Chondrocyte (in vitro differentiated cells): ENCODE measurements at places on chromosomes 4 and X. TPM values are rescaled to one million over a fixed set of nuclear protein-coding genes. Genes with fewer than 3 reads are reported as not detected.

- H3K27ac ChIP-seq: no peak overlapping the region
- peaks cover 3% of the 10 kb centered on the region for H3K4me1 ChIP-seq
- peaks cover 10% of the 10 kb centered on the region for H3K36me3 ChIP-seq
These were observed 167.5 kb downstream of the CDS1 start for GRCh38 chr4:84750260-84750959.

- H3K4me1 ChIP-seq: no peaks in the 10 kb centered on the region
- no peak overlapping the region for H3K4me3 ChIP-seq
- peaks cover 2% of the 10 kb centered on the region for H3K27me3 ChIP-seq
- no peak overlapping the region for H3K27ac ChIP-seq
- no peak for DNase-seq
These were observed 55.3 kb downstream of the EGF start for GRCh38 chr4:109967798-109968520.

GRCh38 chr4:159368320-159368719 lies 265.4 kb downstream of the RAPGEF2 start:
- H3K36me3 ChIP-seq: no peaks in the 10 kb centered on the region
- no peaks in the 10 kb centered on the region for H3K27me3 ChIP-seq
- H3K4me3 ChIP-seq: no peak overlapping the region
- no peak for DNase-seq
- H3K27ac ChIP-seq: no peak overlapping the region
- peaks cover 21% of the 10 kb centered on the region for H3K4me1 ChIP-seq

- H3K4me1 ChIP-seq: no peaks in the 10 kb centered on the region
- H3K27me3 ChIP-seq: no peaks in the 10 kb centered on the region
- H3K27ac ChIP-seq: no peak overlapping the region
- no peaks in the 10 kb centered on the region for H3K36me3 ChIP-seq
These were observed 83.1 kb downstream of the GRIA3 start for GRCh38 chrX:123267220-123267619.

GRCh38 chrX:9913146-9913433 lies 54.1 kb upstream of the CLDN34 start:
- peaks cover 26% of the 10 kb centered on the region for H3K4me1 ChIP-seq
- no peaks in the 10 kb centered on the region for H3K27me3 ChIP-seq
- DNase-seq: no peak
- no peak overlapping the region for H3K27ac ChIP-seq

DNA sequence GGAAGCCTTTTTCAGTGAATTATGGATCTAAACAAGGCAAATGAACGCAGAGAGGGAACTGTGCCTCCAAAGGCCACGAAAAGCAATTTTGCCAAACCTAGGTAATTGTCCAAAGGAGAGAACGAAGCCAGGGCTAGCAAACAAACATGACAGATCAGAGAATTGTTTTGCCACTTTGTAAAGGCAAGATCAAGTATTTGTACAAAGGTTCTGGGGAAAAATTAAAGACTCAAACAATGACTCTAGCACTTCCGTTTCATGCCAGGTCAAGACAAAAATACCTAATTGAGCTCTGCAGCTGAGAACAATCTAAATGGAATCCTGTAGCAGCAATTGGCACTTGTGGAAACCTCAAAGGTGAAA lies 8.5 kb downstream of the RBM47 start:
- H3K27ac ChIP-seq: no peak overlapping the region
- H3K27me3 ChIP-seq: peaks cover 4% of the 10 kb centered on the region
- no peaks in the 10 kb centered on the region for H3K36me3 ChIP-seq

DNA sequence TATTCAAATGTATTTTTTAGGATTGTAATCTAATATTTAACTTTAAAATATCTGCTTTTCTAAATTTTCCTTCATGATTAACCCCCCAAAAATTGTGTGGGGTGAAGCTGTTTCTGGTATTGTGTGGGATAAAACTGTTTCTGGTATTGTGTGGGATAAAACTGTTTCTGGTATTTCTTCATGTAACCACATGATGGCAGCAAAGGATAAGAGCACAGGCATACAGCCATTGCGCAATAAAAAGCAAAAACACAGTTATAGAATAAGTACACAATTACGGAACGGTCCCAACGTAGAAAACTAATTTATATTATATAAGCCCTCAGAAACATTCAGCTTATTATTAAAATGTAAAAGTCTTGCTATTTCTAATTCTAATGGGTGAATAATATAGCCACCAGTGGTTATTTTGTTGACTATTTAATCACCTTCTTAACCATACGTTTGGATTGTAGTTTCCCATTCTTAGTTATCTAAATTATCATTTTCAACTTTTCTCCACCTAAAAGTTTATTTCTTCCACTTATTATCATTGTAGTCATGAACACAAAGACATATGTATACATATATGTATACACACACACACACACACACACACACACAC lies 333.9 kb upstream of the FSTL5 start:
- H3K36me3 ChIP-seq: no peaks in the 10 kb centered on the region
- H3K27me3 ChIP-seq: peaks cover 11% of the 10 kb centered on the region
- no peak for DNase-seq
- H3K27ac ChIP-seq: no peak overlapping the region
- no peak overlapping the region for H3K4me3 ChIP-seq

- no peak for DNase-seq
- H3K4me3 ChIP-seq: no peak overlapping the region
- H3K36me3 ChIP-seq: no peaks in the 10 kb centered on the region
These were observed 48.8 kb downstream of the MAP7D2 start for GRCh38 chrX:20067709-20068561.

- H3K27me3 ChIP-seq: no peaks in the 10 kb centered on the region
- H3K36me3 ChIP-seq: peaks cover 4% of the 10 kb centered on the region
- H3K4me1 ChIP-seq: peaks cover 45% of the 10 kb centered on the region
- peak overlapping the region; percentile 57 for H3K27ac ChIP-seq
- H3K4me3 ChIP-seq: no peak overlapping the region
- DNase-seq: no peak
These were observed 37.9 kb upstream of the SORBS2 start for GRCh38 chr4:185849664-185850550.

Gene TACC3
- total RNA-seq: 15.9 to 20.9 TPM (median 19.3 TPM) in 3 replicates

Gene RASSF6
- not detected in 3 replicates for total RNA-seq

Gene CPEB2
- 35.4 to 47.0 TPM (median 38.7 TPM) in 3 replicates for total RNA-seq

Gene CDS1
- total RNA-seq: 0.26 to 0.30 TPM in 2 of 3 replicates, not detected in the other

Gene STPG2
- total RNA-seq: 0.12 to 0.77 TPM in 2 of 3 replicates, not detected in the other

Gene PLK4
- 3.1 to 6.8 TPM (median 3.1 TPM) in 3 replicates for total RNA-seq
